ENCODE measurements at places on chromosomes 3 and 15. TPM values are rescaled to one million over a fixed set of nuclear protein-coding genes. Genes with fewer than 3 reads are reported as not detected.

The CACNA1D gene
- polyA plus RNA-seq = 1.0 TPM

The EID1 gene
- 239 TPM for polyA plus RNA-seq

The ZKSCAN7 gene
- 7.3 TPM for polyA plus RNA-seq

The KLHL40 gene
- 206 TPM for polyA plus RNA-seq

The OR5K2 gene
- polyA plus RNA-seq = not detected

The STRIT1 gene
- 24.2 TPM for polyA plus RNA-seq

The FSIP1 gene
- 0.94 TPM for polyA plus RNA-seq

The AMIGO3 gene
- polyA plus RNA-seq = 4.8 TPM

The EAF2 gene
- 8.4 TPM for polyA plus RNA-seq

The TRIM42 gene
- polyA plus RNA-seq = not detected

- no peak for DNase-seq
Measured at GRCh38 chr15:37131621-37132020, 31.3 kb upstream of the MEIS2 start.

DNA sequence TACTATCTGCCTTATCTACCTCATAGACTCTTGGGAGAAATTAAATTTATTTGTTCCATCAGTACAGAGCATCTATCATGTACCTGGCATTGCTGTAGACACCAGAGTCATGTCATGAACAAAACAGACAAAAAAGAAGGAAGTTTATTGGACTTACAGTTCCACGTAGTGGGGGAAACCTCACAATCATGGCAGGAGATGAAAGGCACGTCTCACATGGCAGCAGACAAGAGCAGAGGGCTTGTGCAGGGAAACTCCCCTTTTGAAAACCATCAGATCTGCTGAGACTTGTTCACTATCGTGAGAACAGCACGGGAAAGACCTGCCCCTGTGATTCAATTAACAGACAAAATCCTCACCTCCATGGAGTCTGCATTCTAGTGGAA, 25.6 kb upstream of the ACAP2 start:
- no peak for DNase-seq

GRCh38 chr15:37102305-37103162, 2.2 kb upstream of the MEIS2 start:
- no peak for DNase-seq

DNA sequence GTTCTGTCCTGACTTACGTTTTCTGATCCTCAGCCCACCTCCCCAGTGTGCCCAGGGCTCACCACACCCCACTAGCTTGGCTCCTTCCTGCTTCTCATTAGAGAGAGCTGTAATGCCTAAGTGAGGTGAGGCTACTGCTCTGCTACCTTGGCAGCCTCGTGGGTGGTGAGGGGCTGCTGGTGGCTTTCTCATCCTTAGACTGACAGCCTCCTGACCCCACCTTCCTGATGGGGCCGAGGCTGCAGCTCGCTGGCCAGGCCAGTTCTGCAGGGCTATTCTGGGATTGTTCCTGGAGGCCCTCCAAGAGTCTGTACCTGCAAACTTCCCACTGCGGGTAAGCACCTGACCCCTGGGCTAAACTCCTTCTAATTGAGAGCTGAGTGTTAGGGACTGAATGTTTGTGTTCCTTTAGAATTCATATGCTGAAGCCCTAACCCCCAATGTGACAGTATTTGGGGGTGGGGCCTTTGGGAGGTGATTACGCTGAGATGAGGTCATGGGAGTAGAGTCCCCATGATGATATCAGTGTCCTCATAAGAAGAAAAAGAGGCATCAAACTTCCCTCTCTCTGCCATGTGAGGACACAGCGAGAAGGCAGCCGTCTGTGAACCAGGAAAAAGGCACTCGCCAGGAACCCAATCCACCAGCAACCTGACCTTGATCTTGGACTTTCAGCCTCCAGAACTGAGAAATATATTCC, 38.1 kb upstream of the IQSEC1 start:
- no peak for DNase-seq

- DNase-seq = no peak
Measured at GRCh38 chr3:195312714-195313113, 41.8 kb upstream of the XXYLT1 start.

DNA sequence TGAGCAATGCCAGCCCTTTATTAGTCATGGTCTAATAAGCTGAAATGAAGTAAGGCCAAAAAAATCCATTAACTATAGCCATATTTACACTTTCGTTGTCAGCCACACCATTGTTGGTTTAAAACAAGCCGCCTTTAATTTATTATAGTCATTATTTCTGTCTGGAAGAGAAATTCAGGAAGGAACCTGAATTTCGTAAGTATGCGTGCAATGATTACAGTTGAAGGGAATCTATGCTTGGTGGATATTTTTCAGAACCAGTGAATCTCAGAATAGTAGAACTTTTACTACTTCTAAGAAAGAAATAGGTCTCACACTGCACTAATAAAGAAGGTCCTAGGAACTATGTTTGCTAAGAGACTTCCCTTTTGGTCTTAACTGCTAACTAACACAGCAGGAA, 59.1 kb downstream of the FAM43A start:
- DNase-seq = no peak

DNA sequence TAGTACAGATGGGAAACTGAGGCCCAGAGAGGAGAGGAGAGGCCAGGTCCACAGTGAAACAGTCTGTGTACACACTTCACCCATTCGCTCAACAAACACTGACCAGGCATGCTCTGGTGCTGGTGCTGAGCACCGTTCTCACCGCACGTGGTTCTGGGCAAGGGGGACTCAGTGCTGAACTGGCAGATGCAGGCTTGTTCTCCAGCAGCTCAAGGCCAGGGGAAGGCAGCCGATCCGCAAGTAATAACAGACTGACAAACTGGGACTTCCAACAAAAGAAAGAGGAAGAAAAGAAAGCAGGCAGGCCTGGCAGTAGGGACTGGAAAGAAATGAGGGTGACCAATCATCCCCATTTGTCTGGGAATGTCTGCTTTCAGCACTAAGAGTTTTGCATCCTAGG, 25.6 kb upstream of the LINGO1 start:
- DNase-seq = no peak

DNA sequence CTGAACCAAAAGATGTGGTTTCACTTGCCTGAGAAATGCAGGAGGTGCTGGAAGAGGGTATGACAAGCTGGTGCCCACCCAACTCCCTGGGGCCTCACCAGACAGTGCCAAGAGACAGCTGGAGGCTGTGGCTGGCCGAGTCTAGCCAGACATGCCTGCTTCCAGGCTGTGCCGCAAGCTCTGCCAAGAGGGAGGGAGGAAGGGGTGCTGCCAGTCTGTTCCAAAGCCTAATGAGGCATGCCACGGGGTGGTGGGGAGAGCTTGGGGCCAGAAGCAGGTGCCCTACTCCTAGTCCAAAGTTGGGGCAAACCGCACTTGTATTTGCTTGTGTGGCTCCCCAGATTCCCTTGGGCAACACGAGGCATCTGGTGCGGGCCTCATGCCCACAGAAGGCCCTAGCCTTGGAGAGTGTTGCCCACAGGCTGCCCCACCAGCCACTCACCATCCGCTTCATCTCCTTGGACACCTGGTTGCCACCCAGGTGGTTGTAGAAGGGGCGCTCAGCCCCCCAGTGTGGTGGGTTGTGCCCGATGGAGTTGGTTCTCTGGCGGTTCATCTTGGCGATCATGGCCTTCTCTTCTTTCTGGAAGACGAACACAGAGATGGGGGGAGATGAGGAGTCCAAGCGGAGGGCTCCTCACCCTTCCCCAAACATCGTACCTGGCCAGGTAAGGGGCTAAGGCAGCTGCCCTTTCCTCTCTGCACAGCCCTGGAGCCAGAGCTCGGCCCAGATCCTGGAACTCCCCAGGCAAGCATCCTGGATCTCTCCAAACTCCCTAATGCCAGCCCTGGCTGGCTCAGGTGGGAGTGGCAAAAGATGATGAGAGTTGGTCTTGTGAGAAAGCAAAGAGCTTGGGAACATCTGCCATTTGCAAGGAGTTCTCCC, 123.4 kb downstream of the SEC22A start:
- no peak for DNase-seq

GRCh38 chr3:131957511-131957910, 77.3 kb downstream of the CPNE4 start:
- no peak for DNase-seq

- no peak for DNase-seq
Measured at GRCh38 chr3:48997102-48997635, 7.1 kb downstream of the P4HTM start.

DNA sequence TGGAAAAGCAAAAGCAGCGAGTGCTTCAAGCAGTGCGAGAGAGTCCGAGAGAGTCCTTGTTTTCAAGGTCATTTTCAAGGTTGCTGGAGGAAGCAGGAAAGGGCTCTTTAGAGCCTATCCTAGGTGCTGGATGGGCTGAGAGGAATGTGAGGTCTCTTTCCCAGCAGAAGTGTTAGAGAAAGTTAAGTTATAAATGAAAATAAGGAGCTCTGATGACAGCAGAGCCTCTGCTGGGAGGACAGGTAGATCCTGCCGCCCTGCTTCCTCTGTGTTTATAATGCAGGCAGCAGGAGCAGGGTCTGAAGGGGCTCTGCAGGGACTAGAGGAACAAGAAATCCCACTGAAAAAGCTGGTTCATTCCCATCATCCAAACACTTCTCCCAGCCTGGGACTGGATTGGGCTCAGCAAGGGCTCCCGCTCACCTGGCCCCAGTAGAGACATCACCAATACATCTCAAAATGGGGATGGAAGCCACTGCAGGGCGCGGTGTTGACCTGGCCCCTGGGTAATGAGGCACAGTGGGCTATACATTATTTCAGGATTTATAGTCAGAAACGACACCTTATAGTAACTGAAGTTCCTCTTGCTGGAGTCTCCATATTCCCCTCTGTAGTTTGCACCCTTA, 41.5 kb upstream of the RAB6B start:
- no peak for DNase-seq

GRCh38 chr15:36024031-36024688, 478.2 kb upstream of the DPH6 start:
- no peak for DNase-seq

DNA sequence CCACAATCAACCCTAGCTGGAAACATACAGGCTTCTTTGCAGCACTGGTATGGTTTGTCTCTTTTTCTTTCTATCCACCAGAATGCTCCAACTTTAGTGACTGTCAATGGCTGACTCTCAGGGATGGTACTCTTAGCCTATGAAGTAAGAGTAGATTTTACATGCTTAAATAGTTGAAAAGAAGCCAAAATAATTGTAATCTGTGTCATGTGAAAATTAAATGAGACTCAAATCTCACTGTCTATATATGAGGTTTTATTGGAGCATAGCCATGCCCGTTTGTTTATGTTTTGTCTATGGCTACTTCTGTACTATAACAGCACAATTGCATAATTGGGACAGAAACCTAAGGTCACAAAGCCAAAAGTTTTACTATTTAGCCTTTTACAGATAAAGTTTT, 29.1 kb upstream of the PDZRN3 start:
- DNase-seq = no peak

GRCh38 chr15:71051539-71051938, 63.7 kb upstream of the THSD4 start:
- DNase-seq = no peak

GRCh38 chr3:21049334-21050062, 701.5 kb downstream of the ZNF385D start:
- no peak for DNase-seq

DNA sequence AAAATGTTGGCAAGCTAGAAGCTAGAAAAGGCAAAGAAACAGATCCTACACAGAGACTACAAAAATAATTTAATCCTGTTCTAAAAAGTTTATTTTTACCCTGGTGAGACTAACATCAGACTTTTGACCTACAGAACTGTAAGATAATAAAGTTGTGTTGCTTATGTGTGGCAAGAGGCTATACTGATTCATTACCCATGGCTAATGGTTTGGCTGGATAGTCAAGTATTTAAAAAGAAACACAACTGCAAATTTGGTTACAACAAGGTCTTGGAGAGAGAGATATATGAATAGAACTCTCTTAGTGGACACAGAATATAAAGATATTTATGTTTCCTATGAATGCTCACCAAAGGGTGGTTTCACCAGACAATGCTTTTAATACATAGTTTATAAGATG, 364.2 kb upstream of the PLSCR5 start:
- no peak for DNase-seq

DNA sequence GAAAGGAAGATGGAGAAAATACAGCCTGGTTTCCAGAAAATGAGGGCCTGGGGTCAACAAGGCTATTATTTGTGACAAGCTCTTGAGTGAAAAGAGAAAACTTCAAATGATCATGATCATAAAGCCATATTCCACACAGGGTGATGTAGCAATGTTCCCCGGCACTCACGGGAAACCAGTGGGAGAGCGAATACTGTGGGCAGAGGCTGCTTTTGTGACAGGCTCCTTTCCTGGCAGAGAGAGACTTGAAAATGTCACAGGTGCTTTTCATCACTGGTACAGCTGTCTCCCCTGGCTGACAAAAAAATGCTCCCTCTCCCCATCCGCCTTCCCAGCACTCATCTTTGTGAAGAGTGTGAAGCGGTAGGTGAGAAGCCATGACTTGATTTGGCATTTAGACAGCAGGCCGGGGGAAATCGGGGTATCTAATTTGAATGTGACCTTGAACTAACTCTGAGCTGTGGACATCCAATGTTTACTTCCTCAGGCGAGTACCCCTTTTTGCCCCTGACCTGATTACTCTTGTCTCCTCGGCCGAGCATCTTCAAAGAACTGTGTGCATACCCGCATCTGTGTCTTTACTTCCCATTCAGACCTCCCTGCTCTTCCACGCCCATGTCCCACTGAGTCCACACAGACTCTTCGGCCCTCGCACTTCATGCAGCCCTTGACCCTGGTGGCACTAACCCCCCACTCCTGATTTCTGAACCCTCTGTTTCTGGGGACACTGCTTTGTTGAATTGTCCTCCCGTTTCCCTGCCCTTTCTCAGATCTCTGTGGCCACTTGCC, 23.2 kb downstream of the CA12 start:
- DNase-seq = no peak

GRCh38 chr3:81502236-81502635, 259.2 kb downstream of the GBE1 start:
- no peak for DNase-seq

DNA sequence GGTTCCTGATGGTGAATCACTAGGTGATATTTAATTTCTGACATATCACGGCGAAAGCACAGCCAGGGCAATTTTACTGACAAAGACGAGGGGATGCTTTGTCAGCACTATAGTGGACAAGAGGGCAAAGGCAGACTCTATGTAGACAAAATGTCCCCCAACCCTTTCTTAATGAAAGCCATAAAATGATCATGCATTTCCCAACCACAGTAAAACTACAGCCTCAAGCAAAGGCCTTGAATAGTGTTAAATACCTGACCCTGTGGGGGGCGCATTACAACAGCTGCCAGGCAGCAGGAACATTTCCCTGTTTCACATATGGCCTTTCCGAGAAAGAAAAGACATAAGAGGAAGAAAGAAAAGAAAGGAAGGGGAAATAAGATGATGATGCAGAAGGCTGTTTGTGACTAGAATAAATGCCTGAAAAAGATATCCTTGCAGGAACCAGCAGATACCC, 49.5 kb downstream of the GLDN start:
- no peak for DNase-seq

- no peak for DNase-seq
Measured at GRCh38 chr3:47003056-47003410, 23.6 kb downstream of the NBEAL2 start.

GRCh38 chr15:51825698-51826097, 3.8 kb upstream of the TMOD3 start:
- no peak for DNase-seq

DNA sequence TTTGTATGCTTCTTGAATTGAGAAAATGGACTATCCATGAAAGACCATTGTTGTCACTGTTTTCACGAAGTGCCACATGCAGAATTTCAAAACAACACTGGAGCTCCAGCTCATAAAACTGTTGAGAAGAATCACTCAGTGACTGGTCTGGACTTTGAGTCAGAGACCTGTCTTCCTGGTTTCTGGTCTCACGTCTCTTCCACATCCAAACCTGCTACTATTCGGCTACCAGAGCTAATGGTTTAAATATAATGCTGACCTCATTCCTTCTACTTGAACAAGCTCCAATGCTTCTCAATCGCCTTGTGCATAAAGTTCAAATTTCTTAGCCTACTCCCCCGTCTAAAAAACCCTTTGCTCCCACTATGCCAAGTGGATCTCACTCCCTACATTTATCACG, 227.9 kb upstream of the NR2F2 start:
- DNase-seq = no peak
